Hypothalamus (tissue), 51 donors: ENCODE measurements at places on chromosomes 5 and 9.
A peak's percentile ranks its signal among the peaks of the same experiment; 100 is the strongest.

DNA sequence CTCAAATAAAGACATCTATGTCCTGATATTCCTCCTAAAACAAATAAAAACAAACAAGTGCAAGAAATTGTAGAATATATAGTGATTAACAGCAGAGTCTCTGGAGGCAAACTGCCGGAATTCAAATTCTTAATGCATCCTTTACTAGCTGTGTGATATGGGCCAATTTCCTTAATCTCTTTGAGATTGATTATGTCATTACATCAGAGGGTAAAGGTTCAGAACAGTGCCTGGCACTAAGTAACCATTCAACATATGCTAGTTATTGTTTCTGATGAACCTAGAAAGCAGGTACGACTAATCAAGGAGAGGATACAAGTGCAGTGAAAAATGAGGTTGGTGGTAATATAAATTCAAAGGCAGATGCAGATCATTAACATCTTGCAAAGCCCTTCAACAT is 81.1 kb upstream of the ADAMTS19 start:
- no peak for DNase-seq

- DNase-seq: peak; percentile 84
These were observed 39.5 kb upstream of the NFIB start for GRCh38 chr9:14353222-14354056.

- DNase-seq: no peak
These were observed 471.9 kb downstream of the MTRR start for GRCh38 chr5:8340739-8341344.

GRCh38 chr5:98773214-98773463 is 324 bp upstream of the RGMB start:
- no peak for DNase-seq

DNA sequence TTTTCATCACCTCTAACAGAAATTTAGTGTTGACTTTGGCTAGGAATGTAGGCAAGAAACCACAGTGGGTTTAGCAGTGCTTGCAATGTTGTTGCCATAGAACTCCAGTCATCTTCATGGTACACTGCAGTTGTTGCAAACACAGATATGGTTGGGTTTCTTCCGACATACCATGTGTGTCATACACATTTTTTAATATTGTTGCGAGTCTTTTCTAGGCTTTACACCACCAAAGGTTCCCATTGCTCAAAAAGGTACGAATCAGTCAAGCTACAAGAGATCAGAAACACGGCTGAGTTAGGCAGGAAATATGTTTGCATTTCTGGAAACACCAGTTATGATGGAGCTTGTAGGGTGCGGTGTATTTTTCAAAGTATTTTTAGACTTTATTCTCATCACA is 172.4 kb downstream of the SYK start:
- no peak for DNase-seq

- DNase-seq: no peak
These were observed 288.1 kb downstream of the ARL15 start for GRCh38 chr5:54022223-54022622.
